ENCODE measurements at places on chromosomes 7 and 10.

- DNase-seq: no peak
Observed at GRCh38 chr7:70060298-70061068, 462.2 kb downstream of the AUTS2 start.

DNA sequence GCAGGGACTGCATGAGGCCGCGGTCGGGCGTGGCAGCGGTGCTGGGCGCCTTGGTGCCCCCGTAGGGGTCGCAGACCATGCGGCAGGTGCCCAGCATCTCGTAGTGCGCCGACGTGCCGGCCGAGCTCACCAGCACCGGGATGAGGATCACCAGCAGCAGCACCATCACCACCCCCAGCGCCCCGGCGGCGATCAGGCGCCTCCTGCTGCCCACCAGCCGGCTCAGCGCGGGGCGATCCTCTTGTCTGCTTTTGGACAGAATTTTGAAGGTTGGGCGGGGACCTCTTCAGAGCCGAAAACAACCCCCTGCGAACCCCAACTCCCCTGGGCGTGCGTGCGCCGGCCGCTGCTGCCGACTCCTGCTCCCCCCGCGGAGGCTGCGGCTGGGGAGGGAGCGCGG is 779 bp downstream of the C1QL3 start:
- DNase-seq: peak; percentile 26

DNA sequence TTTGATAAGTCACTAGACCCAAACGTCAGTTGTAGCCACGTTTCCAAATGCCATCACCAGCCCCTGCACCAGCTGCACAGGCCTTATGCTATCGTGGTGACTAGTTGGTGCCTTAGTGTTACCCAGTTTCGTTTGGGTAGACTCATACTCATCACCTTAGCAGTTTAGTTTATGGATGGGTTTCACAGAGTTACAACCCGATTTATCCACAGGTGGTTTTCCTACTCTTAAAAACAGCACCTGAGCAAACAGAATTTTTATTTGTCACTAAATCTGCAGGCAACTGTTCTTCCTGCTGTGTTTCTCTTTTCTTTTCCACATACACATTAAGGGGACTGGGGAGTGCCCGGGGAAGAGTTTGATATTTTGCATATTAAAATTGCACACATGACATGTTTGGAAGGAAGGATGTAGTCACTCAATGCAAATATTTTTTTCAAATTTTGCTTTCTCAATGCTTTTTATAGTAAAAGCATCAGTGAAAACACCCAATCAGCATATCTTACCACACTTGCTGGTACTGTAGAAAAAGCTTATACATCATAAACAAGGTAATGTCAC is 41.6 kb downstream of the PDSS1 start:
- no peak for DNase-seq

DNA sequence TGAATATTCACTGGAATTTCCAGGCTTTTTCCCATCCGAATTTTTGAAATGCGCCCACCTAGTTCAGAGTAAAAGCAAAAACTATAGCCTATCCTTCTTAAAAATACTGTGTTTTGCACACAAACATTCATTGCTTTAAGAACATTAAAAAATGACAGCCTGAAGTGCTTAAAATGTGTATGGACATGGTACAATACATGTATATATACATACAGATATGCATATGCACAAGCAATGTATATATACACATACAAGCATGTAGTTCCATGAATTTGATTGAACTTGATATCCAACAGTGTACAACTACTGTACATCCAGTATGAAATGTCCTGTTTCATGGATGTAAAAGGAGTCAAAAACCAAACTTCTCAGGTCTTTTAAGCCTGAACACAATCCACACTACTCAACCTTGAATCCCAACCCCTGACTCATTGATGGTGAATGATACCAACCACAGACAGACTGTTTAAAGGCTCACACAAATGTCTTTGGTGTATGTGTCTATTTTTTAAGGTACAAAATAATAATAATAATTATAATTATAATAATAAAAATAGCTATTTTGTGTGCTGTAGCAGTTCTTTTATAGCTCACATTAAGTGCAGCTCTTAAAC is 14.8 kb downstream of the INHBA start:
- no peak for DNase-seq

DNA sequence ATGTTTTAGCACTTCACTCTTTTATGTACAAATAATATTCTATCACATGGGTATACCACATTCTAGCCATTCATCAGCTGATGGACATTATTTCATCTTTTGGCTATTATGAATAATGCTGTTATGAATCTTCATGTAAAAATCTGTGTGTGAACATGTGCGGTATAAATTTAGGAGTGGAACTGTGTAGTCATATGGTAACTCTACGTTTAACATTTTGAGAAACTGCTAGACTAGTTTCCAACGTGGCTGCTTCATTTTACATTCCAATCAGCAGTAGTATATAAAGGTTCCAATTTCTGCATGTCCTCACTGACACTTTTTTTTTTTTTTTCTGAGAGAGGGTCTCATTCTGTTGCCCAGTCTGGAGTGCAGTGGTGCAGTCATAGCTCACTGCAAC is 8.3 kb downstream of the RAMP3 start:
- no peak for DNase-seq

DNA sequence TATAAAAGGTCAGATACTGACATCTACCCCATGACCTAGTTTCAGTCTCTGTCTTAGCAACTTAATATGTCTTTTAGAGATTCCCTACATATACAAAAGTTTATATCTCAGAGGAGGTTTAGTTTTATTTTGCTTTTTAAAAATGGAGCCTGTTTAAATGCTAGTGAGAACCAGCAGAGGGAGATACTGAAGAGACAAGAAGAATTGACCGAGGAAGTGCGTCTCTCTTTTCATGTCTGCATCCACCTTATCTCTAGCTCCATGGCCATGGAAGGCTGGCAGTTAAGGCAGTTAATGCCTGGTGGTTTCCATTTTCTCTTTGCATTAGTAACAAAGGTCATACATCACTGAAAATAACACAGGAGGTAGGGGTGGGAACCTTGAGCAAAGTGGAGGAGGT is 10.7 kb downstream of the SUV39H2 start:
- DNase-seq: no peak

DNA sequence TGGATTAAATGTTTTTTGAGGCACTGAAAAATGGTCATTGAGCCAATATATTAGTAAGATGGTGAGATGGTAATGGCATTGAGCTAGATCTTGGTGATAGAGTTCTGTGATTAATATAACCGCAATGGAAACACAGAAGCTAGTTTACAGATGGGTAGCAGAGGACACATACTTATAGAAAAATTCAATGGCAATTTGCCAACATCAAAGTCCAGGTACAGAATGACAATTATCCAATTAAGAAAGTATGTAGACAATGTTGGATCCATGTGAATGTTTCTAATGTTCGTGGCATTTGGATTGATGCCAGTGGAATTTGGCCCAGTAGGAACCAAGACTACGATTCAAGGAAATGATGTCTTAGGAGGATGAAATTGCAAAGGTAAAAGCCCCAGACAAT is 187.8 kb downstream of the GNAT3 start:
- DNase-seq: no peak

GRCh38 chr10:112526139-112526538 is 79.1 kb downstream of the VTI1A start:
- DNase-seq: no peak
